OCI-M1 (cell line): ENCODE measurements at places on chromosomes 4 and X.

GRCh38 chr4:165834116-165834515 lies 38.9 kb upstream of the TLL1 start:
- DNase-seq, result no peak

DNA sequence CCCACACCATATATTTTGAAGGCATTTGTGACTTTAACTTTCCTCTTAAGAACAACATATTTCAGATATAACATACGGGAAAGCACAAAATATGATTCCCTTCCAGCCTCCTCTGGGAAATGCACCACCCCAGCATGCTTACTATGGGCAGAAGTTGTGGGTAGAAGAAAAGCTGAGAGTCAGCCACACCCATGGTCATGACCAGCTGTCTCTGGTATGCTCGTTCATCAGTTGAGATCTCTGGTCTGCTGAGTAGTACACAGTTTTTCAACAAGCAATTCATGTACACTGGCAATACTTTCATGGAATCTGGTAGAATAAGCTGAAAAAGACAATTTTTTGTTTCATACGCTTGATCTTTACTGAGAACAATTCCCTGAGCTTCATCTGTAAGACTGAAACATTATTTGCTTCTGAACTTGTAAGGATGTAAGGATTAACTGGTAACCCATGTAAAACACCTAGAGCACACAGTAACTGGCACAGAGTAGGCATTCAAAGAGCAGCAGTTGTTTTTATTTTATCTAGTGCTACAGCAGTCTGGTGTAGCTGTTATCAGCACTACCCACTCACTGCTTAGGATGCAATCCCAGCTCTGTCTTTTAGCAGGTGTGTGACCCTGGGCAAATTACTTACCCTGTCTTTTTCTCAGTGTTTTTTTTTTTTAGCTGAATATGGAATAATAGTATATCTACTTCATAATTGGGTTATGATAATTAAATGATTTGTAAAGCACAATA lies 47.6 kb downstream of the METTL14 start:
- no peak for DNase-seq

- DNase-seq, result peak; percentile 13
Observed at GRCh38 chr4:88998001-88998400, 59.0 kb downstream of the FAM13A start.

- no peak for DNase-seq
Observed at GRCh38 chrX:102515975-102516941, at the start of gene TMSB15A. TSS of gene TMSB15A (minus strand) at chrX:102516739.

GRCh38 chr4:172352356-172352755 lies 539.2 kb downstream of the GALNTL6 start:
- peak; percentile 33 for DNase-seq

DNA sequence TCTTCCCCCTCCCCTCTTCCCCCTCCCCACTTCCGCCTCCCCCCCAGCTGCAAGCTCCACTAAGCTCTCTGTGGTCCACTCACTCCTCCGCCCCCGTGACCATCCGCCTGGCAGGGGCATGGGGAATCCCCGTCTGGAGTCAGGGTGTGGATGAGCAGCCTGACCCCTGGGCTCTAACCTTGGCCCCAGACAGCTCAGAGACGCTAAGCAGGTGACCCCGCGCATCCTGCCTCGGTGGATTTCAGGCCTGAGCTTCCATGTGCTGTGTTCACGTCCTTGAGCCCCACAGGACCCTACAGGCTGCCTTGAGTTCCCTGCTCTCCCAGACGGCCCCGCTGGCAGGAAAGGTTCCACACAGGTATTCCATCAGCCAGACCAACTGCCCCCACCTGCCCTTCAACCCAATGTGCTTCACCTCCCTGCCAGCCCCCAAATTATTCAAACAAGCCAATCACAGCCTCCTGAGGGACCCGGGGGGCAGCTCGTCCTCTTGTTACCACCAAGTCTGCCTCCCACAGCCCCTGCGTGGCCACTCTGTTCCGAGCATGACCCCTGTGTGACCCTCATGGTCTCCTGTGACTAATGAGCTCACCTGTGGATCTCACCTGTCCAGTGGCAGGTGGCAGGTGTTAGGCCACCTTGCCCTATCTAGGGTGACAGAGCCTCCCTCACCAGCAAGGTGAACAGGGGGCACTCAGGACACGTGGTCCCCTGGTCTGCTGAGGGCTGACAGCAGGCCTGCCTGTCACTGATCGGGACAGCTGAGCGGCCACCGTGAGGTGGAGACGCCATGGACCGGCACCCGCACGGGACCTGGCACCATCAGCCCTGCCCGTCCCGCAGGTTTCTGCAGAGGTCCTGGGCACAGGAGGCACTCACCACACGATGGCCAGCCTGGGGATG lies 73.2 kb upstream of the MXD4 start:
- no peak for DNase-seq

DNA sequence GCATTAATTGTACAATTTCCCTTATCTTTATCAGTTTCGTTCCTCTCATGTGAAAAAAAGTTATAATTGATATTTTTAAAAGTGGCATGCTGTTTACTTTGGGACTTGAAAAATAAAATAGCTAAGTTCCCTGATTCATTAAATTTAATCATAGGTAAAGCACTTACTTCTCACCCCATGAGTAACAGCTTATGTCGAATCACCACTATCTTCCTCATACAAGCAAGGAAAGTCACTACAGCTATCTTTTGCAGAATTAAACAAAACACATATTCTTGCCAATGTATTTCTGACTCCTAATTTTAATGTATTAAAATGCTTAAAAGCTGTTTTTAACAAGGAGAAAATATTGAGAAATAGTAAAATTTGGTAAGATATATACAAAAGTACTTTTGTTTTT lies 832.4 kb upstream of the PCDH10 start:
- no peak for DNase-seq

DNA sequence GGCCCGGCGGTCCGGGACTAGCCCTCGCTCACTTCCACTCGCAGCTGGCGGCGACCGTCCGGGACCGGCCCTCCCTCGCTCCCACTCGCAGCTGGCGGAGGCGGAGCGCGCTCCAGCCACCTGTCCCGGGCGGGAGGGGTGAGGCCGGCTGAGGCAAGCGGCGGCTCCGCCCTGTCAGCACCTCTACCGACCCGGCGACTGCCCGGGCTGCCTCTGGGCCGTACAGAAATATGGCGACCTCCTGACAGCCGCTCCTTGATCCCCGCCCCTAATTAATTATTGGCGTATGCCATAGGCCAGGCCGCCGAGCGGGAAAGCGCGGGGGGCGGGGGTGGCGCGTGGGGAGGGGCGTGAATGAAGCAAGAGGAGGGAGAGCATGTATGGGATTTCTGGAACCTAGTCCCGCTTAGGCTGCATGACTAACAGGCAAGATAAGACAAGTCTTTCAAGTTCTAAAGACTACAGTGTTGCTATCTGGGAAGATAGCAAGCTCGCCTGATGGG lies at the start of gene MORC4:
MORC4 (minus strand) TSS at position 200 of the 503 bp plus-strand sequence. CDS start 243 bp downstream, outside the sequence.
- DNase-seq, result no peak

- no peak for DNase-seq
Observed at GRCh38 chr4:53744446-53745160, 153.3 kb upstream of the LNX1 start.

- no peak for DNase-seq
Observed at GRCh38 chr4:161894014-161894413, 269.8 kb downstream of the FSTL5 start.

DNA sequence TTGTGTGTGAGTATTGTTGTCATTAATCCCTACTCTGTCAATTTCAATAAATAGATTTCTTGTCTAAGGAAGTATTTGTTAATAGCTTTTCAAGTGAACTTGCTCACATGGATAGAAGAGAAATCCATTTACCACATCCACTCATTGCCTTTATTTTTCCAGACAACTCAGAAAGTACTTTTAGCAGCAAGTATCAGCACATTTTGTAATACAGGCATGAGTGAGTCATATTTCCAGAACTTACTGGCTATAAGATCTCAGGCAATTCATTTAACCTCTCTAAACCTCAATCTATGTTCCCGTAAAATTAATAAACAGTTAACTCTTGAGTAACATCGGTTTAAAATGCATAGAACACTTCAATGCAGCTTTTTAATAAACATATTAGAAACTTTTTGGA lies 317.9 kb upstream of the PCDH7 start:
- DNase-seq, result no peak

DNA sequence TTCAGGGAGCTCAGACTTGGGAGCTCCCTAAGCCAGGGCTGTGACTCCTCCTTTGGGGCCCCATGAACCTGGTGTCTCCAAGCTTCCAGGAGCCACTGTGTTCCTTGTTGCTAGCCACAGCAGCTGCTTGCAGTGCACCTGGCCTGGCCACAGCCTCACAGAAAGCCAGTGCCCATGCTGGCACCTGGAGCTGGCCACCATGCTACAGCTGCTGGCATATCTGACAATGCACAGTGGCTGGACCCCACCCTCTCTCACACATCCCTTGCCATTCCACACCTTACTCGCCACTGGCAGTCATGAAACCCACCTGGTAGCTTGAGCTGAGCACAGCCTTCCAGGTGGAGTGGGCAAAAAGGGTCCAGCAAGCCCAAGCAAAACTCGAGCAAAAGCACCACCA lies 441.7 kb downstream of the ARAP2 start:
- no peak for DNase-seq

DNA sequence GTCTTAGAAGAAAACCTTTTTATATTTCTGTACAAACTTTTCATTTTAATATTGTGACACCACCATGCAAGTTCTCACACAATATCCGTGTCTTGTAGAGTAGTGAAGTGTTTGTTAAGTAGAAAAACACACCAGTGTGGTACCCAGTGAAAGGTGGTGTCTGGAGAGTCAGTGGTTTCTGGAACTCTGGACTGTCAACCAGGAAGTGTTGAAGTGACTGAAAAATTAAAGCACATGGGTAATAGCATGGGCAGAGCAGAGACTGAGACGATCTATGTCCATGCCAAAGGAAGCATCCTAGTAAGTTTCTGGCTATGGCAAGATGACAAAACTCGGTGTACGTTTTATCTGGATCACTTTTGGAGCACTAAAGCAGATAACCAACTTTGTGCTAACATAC lies 22.2 kb downstream of the RAB9A start:
- no peak for DNase-seq

DNA sequence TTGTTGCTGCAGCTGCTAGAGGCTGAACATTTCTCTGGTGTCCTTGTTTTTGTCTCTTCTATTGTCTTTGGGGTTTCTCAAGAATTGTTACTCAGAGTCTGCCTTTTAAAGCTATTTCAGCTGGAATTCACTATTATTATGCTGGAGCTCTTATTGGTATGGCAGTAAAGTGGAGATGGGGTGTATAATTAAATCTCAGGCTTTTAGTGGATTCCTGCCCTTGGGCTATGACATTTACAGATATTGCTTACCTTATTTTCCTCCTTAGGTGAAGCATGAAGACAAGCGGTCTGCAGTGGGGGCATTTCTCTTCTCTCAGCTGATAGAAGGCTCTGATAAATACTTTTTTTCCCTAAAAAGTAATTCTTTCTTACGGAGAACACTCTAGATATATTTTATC lies 1656.6 kb upstream of the IGFBP7 start:
- no peak for DNase-seq

DNA sequence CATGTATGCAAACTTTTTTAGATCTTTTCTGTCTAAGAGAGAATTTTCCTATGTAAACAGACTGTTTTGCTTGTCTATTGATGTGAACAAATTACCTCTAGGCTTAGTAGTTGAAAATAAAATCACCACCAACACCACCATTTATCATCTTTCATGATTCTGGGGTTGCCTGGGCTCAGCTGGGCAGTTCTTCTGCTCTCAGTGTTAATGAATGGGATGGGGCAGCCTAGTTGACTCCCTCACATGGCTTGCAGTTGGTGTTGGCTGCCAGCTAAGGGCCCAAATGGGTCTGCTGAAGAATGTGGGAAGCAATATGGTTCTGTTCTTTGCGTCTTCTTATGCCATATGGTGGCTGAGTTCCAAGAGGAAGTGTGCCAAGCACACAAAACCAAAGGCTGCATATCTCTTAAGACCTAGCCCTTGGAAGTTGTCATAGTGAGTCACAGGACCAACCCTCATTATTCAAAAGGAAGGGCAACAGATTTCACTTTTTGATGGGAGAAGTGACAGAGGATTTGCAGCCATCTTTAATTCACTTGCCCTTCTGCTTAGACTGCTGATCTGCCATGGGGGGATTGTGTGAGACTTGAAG lies 17.9 kb downstream of the REELD1 start:
- DNase-seq, result peak; percentile 18

DNA sequence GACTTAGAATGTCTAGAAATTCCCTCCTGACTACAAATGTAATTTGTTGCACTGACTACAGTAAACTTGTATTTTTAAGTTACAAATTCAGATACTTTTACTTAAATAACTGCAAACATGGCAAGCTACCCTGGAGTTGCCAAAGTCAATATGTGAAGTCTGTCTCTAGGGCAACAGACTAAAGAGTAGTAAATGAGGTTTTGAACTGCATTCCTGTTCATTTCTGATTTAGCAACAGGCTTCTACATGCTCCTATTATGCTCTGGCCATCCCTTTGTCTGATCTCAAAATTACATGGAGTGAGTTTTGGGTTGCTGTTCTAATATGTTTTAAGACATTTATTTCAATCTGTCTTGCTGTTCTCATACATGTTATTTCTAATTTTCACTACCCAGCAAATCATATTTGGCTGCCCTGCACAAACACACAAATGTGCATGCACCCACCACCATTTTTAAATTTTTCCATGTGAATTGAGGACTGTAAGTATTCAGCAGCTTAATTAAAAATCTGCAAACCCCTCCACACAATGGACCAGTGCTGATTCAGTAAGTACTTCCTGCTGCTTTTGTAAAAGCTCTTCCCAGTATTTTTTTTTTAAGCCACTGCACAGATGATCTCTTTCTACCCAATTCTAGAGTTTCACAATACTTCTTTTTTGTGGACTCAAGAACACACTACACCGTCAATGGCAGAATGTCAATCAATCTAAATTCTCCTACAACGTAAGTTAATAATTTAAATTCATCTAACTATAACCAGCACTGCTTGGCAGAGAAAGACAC lies 26.7 kb downstream of the SH3RF1 start:
- no peak for DNase-seq

DNA sequence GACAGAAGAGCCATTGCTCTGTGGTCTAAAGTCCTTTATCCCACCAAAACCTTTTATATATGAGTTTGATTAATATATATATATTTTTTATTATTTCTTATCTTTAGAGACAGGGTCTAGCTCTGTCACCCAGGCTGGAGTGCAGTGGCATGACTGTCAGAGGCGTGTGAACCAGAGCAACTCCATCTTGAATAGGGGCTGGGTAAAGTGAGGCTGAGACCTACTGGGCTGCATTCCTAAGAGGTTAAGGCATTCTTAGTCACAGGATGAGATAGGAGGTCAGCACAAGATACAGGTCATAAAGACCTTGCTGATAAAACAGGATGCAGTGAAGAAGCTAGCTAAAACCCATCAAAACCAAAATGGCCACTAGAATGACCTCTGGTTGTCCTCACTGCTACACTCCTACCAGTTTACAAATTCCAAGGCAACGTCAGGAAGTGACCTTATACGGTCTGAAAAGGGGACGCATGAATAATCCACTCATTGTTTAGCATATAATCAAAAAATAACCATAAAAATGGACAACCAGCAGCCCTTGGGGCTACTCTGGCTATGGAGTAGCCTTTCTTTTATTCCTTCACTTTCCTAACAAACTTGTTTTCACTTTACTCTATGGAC lies 10.5 kb downstream of the TBCK start:
- no peak for DNase-seq

DNA sequence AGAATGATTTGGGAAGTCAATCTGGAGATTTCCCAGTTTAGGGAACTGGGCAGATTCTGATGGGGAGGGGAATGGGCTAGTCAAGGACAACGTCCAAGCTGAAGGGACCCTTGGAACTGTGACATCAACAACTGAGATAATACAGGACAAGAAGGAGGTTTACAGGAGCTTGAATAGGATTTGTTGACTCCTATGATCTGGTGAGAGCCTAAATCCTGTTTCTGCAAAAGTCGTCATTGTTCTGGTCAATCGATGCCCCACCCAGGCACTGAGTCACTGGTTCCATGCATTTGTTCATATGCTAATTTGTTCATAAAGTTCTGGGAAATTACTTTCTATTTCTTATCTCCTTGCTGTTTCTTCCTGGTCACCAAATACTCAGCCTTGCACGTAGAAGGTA lies 15.3 kb upstream of the PDGFRA start:
- DNase-seq, result peak; percentile 43
